ENCODE measurements at places on chromosomes 11 and 22.

DNA sequence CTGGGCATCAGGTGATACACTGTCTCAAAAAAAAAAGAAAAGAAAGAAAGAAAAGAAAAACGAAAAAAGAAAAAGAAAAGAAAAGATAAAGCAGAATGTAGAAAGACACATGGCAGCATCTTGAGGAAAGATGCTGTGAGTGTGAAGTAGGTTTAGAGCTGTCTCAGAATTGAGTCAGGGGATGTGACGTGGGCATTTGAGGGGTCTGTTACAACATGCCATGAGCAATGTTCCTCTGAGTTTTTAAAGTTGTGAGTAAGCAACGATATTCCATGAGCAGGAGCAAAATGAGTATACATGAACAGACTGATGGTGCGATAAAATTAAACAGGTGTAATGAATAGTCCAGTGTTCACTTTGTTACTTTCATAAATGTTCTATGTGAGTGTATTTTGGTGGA lies 11.3 kb upstream of the QSER1 start:
- DNase-seq, result no peak

DNA sequence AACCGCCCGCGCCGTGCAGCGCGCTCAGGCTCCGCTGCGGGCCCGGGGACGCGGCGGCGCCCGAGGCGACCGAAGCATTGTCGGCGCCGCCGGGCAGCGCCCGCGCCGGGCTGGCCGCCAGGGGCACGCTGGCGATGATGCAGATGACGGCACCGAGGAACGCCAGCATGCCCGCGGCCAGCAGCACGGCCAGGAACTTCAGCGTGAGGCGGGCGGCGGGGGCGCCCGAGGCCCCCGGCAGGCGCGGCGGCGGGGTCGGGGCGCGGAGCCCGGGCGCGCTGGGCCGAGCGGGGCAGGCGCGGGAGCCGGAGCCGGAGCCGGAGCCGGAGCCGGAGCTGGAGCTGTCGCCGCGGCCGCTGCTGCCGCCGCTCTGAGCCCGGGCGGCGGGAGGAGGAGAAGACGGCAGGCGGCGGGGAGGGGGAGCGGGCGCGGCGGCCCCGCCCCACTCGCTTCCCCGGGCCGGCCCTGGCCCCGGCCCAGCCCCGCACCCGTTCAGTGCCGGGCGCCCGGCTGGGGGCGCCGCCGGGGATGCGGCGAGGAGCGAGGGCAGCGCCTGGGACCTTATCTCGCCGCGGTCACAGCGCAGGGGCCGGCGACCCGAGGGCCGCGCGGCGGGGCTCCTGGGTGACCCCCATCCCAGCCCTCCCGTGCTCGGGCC lies at the start of gene NPTXR:
Gene NPTXR (minus strand): TSS at position 372 of the 658 bp plus-strand sequence.
- no peak for DNase-seq

- DNase-seq, result no peak
Measured at GRCh38 chr11:64095273-64095817, 59.6 kb downstream of the FLRT1 start.

DNA sequence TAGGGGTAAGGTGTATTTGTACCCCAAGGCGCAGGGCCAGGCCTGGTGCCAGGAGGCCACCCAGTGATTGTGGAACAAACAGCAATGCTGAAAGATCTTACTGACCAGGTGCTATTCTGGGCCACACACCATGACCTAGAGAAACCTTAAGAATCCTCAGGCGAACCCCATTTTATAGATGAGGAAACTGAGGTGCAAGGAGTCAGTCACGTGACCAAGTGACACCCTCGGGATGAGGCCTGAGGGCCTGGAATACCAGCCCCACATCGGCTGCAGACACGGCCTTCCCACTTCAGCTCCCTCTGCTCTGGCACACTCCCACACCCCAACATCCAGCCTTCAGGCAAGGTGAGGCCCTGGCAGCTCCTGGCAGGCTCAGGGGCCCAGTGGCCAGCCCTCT lies 13.1 kb downstream of the CABP7 start:
- no peak for DNase-seq

GRCh38 chr11:85869781-85870180 lies 14.6 kb downstream of the CCDC83 start:
- DNase-seq, result no peak

- DNase-seq, result no peak
Measured at GRCh38 chr22:33599596-33599995, 320.7 kb downstream of the LARGE1 start.

DNA sequence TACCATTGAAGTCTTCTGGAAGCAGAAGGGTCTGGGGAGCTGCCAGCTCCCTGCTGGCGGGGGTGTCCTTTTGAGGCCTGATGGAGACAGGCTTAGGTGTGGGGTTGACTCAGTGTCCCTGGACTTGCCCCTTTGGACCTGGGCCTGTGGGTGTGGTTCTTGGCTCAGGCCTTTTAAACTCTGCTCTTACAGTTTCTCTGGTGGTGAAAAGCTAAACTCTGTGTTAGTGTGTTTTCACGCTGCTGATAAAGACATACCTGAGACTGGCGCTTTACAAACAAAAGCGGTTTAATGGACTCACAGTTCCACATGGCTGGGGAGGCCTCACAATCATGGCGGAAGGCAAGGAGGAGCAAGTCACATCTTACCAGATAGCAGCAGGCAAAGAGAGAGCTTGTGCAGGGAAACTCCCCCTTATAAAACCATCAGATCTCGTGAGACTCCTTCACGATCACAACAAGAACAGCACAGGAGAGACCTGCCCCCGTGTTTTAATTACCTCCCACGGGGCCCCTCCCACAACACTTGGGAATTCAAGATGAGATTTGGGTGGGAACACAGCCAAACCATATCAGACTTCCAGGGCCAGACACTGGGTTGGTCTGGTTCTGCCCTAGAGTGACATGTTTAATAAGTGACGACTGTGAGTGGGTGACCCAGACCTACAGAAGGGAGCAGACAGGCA lies 26.5 kb downstream of the GRAMD4 start:
- DNase-seq, result no peak

DNA sequence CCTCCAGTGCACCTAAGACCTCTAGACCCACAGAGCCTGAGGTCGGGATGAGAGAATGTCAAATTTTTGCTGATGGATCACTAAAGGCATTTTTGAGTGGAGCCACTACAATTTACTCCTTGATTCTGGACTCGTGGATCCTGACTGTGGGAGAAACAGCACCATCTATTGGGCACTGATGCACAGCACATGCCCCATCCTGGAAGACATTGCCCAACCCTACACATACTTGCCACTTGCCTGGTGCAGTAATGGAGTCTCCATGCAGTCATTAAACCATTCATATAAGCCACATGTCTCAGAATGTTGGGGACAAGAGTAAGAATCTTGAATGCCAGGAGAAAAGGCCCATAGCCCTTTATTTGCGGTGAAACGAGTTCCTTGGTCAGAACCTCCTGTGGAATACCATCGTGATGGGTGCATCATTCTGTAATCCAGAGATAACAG lies 103.9 kb downstream of the GGTLC2 start:
- DNase-seq, result no peak

- no peak for DNase-seq
Measured at GRCh38 chr22:47568700-47569099, 806.2 kb downstream of the TBC1D22A start.

- DNase-seq, result no peak
Measured at GRCh38 chr22:19406846-19407245, 24.7 kb downstream of the HIRA start.

GRCh38 chr11:60905551-60906113 lies 753 bp downstream of the PRPF19 start:
- no peak for DNase-seq

- DNase-seq, result no peak
Measured at GRCh38 chr11:132772703-132773545, 759.4 kb downstream of the OPCML start.

DNA sequence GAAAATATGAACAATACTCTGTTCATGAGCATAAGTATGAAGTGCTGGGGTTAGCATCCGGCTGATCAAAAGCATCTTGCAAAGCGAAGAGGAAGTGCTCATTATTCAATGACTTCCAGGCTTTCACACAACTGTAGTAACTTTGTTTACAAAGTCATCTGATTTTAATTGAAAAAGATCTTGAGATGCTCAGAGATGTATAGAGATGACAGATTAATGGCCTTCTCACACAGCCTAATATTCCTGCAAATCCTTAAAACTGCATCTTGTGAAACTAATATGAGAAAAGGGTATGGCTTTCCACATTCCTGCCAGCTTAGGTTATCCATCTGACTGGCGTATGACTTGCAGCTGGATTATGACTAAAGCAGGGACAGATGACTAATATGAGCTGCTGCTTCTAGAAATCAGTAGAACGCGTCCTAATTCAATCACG lies 125.4 kb downstream of the CASP12 start:
- DNase-seq, result no peak

DNA sequence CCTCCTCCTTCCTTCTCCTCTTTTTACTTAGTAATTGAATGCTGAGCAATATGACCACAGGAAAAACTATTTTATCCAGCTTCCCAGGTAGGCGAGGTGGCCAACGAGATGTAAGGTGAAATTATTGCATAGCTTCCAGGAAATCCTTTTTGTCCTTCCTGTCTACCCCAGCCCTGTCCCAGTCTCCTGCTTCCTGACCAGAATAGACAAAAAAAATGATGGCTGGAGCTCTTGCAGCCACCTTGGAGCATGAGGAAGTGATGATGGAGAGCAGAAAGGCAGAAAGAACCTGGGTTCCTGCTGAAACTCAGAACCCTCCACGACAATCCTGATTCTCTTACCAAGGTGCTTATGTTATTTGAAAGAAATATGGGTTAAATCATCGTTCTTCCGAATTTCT lies 33.9 kb downstream of the DUSP8 start:
- DNase-seq, result no peak

GRCh38 chr11:121372671-121373429 lies 79.3 kb upstream of the SORL1 start:
- no peak for DNase-seq

GRCh38 chr11:118401151-118401879 lies at the start of gene ATP5MG:
Gene ATP5MG, plus strand, starts transcription at chr11:118401606. Its CDS starts 60 bp downstream, at chr11:118401666.
- DNase-seq, result peak; percentile 87

- no peak for DNase-seq
Measured at GRCh38 chr11:76077575-76078150, 128.6 kb downstream of the WNT11 start.

DNA sequence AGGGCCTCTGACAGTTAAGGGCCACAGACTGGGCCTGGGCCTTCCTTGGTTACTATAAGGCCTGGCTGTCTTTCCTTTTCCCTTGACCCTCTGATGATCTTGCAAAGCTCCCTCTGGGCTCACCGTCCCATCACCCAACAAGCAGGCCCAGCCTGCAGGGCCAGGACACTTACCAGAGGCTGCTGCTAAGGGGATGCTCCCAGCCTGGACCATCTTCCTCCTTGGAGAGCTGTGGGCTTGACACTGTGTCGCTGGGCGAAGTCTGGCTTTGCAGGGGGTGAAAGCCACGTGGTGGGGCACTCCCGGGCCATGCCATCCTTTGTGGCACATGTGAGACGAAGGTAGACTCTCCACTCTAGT lies 3.9 kb downstream of the C11orf24 start:
- DNase-seq, result no peak

GRCh38 chr22:39408173-39408572 lies 8.6 kb downstream of the TAB1 start:
- DNase-seq, result no peak

DNA sequence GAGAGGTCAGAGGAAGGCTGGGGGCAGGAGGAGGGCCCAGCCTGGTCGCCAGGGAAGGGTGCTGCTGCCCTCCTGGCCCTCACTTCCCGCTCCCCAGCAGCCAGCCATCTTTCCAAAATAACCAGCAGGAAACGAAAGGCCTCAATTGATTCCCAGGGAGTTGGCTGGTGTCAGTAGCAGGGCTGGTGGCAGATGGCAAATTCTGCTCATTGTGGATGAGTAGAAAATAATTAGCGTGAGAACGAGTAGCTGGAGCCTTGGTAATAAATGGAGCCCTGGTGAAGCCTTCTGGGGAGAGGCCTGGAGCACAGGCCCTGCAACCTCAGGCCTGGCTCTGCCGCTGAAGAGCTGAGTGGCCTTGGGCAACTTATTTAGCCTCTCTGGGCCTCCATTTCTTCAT lies 31.3 kb downstream of the DAGLA start:
- DNase-seq, result no peak

DNA sequence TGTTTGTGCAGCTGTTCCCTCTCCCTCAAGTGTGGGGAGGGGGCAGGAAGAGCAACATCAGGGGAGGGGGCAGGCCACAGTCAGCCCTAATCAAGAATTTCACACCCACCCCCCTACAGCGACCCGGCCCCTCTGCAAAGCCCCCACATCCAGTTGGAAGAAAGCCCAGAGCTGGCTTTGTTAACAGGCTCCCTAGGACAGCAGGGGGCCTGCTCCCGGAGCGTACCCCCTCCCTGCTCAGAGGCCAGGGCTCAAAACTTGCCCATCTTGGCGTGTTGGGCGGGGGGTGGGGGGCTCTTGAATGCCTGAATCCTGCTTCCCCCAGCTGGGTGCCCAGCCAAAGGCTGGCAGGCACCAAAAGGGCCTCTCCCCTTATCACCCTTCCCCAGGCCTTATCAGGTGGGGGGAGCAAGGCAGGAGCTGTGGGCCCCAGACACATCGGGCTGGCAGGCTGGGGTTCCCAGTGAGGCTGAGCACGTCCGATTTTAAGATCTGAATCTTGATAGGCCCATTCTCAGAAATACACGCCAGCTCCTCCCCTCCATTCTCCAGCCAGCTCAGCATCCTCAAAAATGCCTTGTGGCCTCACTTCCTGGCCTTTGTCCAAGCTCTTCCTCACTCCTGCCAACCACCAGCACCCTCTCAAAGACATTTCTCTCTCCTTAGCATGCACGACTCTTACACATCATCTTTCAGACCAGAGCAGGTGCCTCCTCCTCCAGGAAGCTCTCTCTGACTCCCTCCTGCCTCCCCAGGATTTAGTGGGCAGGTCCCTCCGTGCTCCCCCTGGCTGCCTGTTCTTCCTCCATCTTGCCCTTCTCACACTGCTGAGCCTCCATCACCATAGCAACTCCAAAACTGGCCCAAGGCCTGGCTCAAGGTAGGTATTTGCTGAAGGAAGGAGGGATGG lies 384.8 kb downstream of the MN1 start:
- no peak for DNase-seq

DNA sequence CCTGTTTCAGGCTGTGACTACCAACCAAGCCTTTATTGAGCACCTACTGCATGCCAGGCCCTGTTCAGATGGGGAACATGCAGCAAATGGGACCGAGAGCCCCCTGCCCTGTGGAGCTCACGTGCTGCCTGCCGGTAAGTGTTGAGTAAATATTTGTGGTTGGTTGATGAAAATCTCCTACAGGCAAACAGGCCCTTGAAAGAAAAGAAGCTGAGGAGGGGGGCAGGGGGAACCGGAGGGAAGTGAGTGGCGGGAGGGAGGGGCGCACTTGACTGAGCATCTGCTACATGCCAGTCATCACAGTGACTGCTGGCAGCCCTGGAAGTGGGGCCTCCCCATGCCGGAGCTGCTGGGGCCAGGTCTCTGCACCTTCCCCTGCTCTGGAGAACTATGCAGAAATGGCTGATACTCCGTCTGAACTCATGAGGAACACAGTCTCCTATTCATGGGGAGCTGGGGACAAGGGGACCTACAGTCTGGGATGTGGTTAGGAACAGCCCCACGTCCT lies 34.2 kb downstream of the MACROD1 start:
- no peak for DNase-seq

- DNase-seq, result no peak
Measured at GRCh38 chr11:80598905-80599304, 1158.1 kb upstream of the TENM4 start.
